ENCODE measurements at places on chromosomes 12 and 14.

- DNase-seq: no peak
Measured at GRCh38 chr12:6092784-6093722, 31.4 kb downstream of the VWF start.

DNA sequence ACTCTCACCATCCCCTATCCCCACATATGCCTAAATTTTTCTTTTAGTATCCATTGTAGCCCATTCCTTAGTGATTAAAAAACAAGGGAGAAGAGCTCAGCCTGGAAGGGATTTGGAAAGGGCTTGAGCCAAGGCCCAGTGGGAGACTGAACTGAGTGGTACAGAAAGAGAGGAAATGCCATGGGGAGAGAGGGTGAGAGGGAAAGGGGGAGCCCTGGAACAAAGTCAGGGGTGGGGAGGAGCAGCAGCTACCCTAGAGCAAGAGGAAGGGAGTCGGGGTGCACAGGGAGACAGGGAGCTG is 2.6 kb upstream of the ATN1 start:
- DNase-seq: no peak

GRCh38 chr12:132148368-132149045 is 4.2 kb downstream of the NOC4L start:
- DNase-seq: no peak

DNA sequence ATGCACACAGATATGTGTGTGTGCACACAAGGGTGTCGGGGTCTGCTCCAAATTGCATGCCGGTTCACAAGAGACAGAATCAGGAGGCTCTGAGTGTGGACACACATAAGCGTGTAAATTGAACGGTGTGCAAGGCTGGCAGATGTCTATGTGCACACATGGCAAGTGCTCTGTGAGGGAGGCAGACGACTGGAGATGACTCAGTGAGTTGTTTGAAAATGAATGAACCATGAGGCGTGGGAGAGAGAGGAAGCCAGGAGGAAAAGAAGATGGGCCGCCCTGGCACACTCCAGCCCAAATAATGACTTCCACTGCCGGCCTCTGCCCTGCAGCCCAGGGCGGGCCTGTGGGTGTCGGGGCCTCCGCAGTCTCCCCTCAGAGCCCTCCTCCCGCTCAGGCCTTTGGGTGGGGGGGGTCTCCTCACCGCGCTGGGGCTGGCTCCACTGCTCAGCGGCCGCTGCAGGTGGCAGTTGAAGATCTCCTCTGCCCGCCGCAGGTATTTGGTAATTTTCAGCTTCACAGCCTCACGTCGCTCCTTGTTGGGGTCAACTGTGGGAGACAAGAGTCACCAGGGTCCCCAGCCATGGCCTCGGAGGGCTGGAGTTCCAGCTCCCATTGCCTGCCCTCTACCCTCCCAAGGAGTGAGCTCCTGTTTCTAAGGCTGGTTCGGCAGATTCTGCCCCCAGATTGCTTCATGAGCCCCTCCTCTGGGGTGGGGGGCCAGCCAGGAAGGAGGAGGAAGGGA is 3.5 kb downstream of the RPS6KL1 start:
- no peak for DNase-seq

- DNase-seq: no peak
Measured at GRCh38 chr14:23158779-23159178, 24.7 kb downstream of the SLC7A8 start.

GRCh38 chr12:90515199-90516175 is 439.5 kb downstream of the CCER1 start:
- DNase-seq: no peak

DNA sequence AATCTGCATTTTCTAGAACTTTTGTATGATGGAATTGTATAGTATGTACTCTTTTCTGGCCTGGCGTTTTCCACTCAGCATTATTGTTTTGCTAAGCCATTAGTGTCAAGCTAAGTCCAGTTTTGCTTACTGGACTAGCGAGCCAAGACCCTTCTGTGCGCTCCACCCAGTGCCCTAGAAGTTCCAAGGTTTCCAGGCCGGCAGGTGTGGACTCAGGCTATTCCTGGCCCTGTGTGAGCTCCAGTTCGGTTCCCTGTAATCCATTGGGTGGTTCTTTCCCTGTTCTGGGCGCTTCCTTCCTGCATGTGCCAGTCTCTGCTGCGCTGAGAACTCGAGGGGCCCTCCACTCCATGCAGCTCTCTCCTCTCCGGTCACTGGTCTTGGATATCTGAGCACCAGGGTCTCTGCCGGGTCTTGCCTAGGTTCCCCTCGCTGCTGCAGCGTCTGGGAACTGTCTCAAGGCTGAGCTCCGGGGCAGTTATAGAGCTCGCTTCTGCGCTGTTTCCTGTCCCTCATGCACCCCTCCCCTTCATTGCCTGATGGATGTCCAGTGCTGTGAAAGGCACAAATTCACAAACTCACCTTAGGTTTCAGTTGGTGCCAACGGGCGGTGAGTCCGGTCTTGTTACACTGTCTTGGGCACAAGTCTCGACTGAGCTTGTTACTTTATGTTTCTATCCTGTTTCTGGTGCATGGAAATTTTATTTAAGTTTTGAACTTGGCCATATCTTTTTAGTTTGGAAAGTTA is 100.8 kb downstream of the ADGRD1 start:
- no peak for DNase-seq

DNA sequence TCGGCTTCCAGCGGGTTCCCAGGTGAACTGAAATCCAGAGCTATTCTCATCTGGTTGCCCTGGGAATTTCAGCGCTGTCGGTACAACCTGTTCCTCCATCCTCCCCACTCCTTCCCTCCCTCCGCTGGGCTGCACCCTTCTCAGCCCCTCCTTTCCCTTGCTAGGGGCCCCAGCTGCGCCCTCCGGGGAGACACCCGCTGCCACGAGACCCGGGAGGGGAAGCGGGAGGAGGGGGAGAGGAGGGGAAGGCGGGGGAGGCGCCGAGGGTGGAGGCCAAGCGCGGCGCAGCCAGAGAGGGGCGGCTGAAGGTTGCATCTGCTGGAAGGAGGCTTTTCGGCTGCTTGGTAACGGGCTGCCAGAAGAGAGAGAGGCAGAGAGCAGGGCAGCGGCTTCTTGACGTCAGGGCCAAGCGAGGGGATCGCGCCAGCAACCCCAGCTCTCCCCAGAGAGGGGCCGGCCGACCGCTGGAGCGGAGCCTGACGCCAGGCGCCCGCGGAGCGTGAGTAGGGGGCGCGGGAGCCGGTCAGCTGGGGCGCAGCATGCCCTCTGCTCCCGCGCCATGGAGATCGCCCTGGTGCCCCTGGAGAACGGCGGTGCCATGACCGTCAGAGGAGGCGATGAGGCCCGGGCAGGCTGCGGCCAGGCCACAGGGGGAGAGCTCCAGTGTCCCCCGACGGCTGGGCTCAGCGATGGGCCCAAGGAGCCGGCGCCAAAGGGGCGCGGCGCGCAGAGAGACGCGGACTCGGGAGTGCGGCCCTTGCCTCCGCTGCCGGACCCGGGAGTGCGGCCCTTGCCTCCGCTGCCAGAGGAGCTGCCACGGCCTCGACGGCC is at the start of gene KCNA5:
Gene KCNA5 (plus strand): TSS at position 291 of the 831 bp plus-strand sequence. CDS start 269 bp downstream, at position 560.
- no peak for DNase-seq

GRCh38 chr12:119145367-119145766 is 33.4 kb upstream of the HSPB8 start:
- no peak for DNase-seq

GRCh38 chr14:51789114-51789513 is 71.3 kb upstream of the GNG2 start:
- no peak for DNase-seq

DNA sequence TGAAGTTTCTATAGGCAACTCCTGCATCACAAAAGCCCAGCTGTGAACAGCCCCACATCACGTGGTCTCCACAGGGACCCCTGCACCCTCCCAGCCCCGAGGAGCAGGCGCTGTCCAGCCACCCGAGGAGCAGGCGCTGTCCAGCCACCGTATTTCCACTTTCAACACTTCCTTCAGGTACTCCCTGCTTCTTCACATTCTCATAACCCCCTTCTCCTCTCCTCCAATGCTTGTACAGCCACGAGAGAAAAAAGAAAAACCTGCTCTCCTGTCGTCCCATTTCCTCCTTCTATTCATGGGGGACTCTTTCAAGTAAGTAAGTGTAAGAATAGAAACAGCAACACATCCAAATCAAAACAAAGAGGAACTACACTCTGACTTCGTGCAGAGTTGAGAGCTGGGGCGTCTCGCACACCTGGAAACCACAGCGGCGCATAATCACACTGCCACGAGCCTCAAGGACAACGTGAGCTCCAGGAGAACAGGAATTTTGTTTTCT is 11.9 kb downstream of the CDC42BPB start:
- DNase-seq: peak; percentile 15

DNA sequence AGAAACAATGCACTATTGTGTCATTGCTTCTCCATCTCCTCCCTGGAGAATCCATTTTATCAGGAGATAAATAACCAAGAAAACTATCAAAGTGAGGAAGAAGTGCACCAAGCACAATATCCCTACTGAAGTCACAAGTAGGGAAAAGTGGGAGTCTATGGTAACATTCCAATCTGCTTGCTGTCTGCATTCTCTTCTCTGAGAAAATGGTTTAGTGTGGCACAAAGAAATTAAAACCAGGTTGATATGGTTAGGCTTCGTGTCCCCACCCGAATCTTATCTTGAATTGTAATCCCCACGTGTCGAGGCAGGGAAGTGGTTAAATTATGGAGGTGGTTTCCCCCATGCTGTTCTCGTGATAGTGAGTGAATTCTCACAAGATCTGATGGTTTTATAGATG is 209.7 kb downstream of the PRKD1 start:
- no peak for DNase-seq

DNA sequence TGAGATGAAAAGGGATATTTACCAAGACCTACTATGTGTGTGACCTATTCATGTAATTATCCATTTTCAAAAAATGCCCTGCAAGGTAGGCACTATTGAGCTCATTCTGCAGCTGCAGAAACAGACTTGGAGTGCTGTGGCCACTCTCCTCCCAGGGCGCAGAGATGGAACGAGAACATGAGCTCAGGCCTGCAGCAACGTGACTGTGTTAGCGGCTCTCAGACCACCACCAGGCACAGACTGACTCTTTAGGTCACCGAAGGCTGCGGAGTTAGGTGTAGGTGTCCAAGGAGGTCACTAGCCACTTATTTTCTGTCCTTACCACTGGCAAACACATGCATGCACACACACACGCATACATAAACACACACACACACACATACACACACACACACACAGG is 271.4 kb upstream of the DIO3 start:
- DNase-seq: no peak

GRCh38 chr14:78070344-78070743 is 99.8 kb upstream of the NRXN3 start:
- no peak for DNase-seq

- DNase-seq: no peak
Measured at GRCh38 chr12:104747330-104747729, 210.8 kb downstream of the SLC41A2 start.

GRCh38 chr12:53014709-53015108 is 8.5 kb downstream of the EIF4B start:
- DNase-seq: no peak

GRCh38 chr12:23169696-23170013 is 544.7 kb downstream of the ETNK1 start:
- DNase-seq: no peak

DNA sequence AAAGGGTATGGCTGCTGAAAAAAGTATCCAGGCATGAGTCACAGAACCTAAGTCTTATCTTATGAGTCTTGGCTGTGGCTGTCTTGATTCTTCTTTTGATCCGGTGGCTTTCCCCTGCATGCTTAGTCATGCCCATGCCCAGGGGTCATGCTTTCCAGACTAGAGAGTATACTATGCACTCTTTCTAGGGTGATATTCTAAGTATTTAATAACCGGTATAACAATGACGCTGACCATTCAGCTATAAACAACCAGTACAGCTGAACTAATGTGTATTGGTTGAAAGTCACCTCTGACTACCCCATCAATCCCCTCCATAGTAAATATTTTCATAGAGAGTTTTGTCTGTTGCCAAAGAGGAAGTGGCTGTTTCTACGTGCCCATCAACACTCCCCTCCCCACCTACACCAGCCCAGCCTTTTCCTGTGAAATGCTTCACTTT is 34.7 kb upstream of the NRXN3 start:
- DNase-seq: no peak

All from NAMALWA (cell line).